NCI-H1436 (cell line): ENCODE measurements at places on chromosomes 1 and 21.
A peak's percentile ranks its signal among the peaks of the same experiment; 100 is the strongest.

- DNase-seq, result no peak
Observed at GRCh38 chr1:104791030-104791429, 1041.3 kb downstream of the AMY1C start.

DNA sequence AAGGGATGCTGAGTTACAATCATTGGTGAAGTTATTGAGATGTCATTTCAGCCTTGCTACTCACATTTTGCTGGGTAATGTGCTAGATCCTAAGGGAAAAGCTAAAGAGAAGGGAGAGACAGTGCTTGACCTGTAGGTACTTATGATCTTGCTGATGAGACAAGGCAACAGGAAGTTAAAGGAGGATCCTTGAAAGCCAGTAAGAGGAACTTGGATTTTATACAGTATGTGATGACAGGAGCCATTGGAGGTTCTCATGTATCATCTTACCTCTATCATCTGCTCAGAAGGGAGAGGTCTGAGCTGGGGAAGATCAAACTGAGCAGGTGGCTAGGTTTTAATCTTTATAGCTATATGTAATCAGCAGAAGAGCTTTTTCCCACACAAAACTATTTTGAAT lies 6.3 kb downstream of the APOBEC4 start:
- DNase-seq, result no peak

- DNase-seq, result no peak
Observed at GRCh38 chr1:212121779-212122178, 86.2 kb downstream of the DTL start.

DNA sequence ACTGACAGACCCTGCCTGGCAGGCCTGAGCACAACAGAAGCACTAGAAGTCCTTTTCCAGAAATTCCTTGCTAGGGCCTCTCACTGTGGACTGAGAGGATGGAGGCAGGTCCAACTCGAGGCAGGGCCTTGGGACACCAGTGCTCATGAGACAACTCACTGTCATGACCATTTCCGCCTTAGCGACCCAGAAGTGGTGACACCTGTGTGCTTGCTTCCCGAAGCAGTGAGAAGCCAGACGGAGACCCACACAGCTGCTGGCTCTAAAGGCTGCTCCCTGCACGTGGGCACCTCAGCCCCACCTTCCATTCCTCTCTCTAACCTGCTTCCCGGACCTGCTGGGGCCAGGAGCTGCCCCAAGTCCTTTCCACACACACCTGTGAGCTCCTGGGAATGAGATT lies 33.0 kb downstream of the KCNC4 start:
- DNase-seq, result no peak

DNA sequence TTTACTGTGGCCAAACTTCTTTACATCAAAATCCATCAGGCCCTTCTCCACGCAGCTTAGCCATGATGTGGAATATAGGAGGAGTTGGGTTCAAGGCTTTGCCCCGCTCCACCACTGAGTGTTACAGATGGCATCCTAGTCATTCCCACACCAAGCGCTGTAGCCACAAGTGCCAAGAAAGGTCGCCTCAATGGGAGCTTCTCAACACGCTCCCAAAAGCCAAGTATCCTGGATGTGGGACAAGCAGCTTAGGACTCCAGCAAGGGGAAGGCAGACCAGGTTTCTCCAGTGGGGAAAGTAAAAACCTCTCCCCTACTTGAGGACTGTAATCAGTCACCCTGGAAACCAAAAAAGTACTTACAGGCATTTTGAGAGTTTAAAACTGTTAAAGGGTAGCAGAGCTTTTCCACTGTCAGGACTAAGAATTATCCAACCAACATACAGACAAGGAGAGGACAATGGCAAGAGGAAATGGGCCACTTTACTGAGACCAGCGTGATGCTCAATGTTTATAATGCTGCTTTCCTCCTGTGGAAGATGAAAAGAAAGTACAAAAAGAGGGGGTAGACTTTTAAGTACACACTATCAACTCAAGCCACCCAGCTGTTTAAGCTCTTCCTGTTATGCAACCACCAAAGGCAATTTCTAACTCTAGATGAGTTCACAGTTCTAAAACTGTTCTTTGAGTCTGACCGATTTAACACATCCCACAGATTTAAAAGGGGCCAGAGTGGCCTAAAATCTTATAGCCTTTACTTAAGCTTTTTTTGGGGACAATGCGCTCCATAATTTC lies 120.7 kb upstream of the KRTAP19-8 start:
- DNase-seq, result no peak

GRCh38 chr1:114896795-114897194 lies 42.1 kb downstream of the SYCP1 start:
- DNase-seq, result no peak

GRCh38 chr1:66396212-66396890 lies 137.6 kb upstream of the SGIP1 start:
- DNase-seq, result no peak

- no peak for DNase-seq
Observed at GRCh38 chr1:173202424-173203145, 4.5 kb downstream of the TNFSF4 start.

DNA sequence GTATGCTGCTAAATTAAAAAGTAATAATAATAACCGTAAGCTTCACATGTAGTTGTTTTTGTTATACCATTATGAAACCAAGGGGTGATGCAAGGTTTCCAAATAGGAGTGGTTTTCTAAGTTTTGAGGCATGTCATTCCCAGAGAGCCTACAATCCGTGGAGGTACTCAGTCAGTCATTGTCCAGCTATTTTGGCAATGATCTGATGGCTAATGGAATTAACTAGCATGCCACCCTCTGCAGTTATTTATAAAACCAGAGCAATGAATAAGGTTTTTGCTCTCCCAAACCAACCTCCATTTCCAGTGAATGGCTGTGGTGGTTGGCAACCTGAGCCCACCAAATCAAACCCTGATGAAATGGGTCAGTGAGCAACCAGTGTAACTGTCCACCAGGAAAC lies 106.4 kb downstream of the TBX15 start:
- no peak for DNase-seq

DNA sequence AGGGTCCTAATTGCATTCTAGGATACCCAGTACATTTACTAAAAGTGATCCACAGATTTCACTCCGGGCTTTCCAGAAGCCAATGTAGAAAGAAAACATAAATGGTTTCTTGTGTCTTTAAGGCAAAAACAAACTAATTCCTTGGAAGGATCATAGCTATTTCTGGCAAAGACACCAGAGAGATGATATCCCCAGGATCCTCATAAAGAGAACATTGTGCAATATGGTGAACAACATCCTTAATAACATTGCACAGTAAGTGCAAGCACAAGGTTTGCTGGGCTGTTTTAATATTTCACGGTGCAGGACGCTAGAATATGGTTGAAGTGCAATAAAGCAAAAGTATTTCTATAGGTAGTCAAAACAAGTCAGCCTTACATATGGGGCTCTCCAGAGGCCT lies 83.0 kb downstream of the NTPCR start:
- no peak for DNase-seq

GRCh38 chr1:159005676-159006075 lies 4.0 kb upstream of the IFI16 start:
- no peak for DNase-seq

DNA sequence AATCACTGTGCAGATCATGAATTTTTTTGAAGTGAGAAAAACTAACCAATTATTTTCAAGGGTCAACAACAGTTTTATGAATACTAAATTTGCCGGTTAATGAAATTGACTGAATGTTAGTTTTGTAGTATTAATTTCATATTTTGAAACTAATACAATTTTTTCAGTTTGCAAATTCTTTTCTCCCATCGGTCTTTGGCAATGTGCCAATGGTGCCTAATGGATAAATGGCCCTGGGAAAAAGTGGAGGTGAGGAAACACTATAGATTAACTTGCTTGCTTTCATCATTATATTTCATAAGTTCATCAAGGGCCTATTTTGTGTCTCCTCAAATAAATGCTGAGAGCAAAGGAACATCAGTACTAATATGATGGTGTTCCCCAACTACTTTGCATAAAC lies 4.1 kb downstream of the C1orf141 start:
- DNase-seq, result no peak

DNA sequence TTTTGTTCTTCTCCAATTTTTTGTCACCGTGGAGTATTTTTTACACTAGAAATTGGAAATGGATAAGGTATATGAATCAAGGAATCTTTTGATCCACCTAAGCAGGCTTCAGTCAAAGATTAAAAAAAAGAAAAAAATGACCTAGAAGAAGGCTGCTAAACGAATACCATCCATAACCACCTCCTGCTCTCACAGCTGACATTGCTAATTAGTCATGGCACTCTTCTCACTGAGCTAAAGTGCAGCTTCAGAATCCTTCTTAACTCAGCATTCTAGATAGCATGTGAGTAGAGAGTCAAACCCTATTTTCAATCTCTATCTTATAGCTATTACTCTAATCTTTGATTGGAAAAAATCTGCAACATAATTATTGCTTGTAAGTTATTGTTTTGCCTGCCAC lies 40.2 kb upstream of the ST6GALNAC5 start:
- DNase-seq, result no peak

GRCh38 chr1:45608175-45609156 lies 15.4 kb downstream of the CCDC17 start:
- DNase-seq, result no peak

DNA sequence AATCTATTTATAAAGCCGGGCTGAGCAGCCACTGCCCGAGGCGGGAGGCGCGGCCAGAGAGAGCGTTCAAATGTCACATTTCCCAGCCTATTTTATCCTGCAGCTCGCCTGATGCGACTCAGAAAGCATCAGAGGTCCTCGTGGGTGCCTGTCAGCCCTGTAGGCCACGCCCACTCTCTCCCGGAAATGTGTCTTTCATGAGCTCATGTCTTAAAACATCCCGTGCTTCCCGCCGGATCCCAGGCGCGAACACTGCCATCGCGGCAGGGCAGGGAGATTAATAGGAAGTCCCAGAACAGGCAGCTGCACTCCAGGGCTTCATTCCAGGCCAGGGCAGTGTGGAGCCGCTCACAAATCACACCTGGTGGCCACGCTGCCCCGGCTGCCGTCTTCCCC lies 117.5 kb downstream of the PRDM16 start:
- DNase-seq, result no peak

DNA sequence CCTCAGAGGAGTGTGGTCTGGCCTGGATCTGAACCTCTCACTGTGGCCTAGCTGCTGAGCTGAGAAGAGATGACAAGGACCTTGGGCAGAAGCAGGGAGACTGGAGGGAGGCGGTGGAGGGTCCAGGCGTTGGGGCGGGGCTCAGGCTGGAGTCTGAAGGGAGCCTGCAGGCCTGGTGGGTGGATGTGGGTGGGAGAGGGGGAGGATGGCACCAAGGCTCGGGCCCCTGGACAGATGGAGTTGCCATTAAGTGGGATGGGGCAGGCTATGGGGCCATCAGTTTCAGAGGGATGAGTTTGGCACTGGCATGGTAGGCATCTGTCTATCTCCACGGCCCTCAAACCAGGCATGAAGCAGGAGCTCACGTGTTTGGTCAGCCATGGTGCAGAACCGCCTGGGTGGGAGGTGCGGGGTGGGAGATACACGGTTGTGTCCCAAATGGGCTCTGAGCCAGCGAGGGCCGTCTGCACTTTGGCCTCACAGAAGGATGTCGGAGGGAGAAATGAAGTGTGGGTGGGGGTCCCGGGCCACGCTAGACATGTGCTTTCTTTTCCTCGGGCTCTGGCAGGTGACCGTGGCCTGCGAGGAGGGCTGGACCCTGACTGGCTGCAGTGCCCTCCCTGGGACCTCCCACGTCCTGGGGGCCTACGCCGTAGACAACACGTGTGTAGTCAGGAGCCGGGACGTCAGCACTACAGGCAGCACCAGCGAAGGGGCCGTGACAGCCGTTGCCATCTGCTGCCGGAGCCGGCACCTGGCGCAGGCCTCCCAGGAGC lies 23.6 kb downstream of the PCSK9 start:
- no peak for DNase-seq

DNA sequence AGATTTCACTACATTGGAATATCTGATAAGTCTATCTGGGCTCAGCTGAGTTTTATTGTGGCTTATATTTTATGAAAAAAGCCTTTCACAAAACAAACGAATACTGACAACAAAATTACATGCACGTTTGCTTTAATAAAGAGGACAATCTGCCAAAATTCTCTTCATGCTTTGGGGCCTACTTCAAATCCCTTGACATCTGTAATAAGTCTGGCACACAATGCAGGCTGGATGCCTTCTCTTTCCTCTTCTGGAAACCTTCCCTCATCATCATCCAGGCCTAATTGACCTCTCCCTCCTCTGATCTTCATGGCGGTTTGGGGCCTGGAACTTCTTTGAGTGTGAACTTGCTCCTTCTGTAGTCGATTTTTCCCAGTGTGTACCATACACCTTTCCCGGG lies 70.3 kb downstream of the MAP10 start:
- no peak for DNase-seq

DNA sequence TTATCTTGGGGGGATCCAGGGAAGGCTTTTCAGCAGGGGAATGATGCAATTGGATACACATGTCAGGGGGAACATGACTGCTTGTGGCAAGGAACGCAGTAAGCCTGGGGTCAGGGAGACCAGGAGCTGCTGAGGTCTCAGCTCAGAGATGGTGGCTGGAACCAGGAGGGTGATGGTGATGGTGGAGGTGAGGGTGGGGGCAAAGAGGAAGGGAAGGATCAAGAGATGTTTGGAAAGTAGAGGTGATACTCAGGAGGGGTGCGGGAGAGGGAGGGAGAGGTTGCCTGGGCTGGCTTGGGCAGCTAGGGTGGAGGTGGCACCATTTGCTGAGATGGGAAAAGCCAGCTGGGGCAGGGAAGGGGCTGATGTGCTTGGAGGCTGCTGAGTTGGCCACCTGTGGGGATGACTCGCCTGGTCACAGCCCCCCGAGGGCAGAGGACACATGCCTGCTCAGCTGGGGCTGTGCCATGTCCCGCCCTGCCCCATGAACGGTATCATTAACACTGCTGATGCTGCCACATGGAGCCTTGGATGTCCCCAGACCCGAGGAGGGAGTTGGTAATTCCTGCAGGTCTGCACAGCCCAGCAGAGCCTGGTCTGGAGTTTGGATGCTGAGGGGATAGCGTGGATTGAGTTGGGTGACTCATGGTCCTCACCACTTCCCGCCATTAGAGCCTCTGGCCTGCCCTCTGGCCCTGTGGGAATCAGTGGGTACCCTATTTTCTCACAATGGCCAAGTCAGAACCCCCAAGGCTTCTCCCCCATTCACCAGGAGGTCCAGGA lies 6.3 kb upstream of the PADI1 start:
- no peak for DNase-seq

DNA sequence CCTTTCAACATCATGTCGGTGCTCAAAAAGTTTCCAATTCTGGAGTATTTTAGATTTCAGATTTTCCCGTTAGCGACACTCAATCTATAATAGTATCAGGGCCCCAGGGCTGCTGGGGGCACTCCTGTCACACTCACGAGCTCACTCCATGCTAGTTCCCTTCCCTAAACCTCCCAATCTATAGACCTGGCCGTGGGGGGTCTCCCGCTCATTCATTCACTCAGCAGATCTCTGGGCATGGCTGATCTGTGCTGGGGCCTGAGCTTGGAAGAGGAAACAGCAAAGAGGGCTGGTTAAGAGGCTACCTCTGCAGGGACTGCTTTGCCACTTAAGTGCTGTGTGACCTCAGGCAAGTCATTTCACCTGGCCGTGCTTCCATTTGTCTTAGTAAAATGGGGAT lies 46.8 kb upstream of the LAPTM5 start:
- DNase-seq, result no peak

- peak; percentile 11 for DNase-seq
Observed at GRCh38 chr1:147515045-147515869, 26.0 kb upstream of the BCL9 start.
